T follicular helper cell (primary cell): ENCODE measurements at places on chromosomes 2 and 18.

DNA sequence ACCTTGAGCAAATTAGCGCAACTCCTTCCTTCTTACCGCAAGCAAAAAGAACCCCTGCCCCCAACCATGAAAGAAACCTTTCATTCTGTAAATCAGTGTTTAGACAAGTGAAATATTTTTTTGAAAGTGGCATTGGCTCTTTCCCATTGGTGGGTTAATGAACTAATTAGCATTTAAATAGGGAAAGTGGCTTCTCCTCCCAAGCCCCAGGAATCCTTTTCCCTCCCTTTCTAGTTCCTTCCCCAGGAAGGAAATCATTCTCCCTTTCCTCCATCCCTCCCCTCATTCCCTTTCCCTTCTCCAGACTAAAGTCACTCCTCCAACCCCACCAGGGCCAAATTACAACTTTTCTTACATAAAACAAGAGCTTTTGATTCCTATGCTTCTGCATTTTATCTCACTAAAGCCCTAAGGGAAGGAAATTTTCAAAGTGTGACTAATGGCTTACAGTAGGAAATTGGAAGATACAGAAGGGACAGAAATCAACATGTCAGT, 22.9 kb upstream of the TYMS start:
- DNase-seq: no peak

DNA sequence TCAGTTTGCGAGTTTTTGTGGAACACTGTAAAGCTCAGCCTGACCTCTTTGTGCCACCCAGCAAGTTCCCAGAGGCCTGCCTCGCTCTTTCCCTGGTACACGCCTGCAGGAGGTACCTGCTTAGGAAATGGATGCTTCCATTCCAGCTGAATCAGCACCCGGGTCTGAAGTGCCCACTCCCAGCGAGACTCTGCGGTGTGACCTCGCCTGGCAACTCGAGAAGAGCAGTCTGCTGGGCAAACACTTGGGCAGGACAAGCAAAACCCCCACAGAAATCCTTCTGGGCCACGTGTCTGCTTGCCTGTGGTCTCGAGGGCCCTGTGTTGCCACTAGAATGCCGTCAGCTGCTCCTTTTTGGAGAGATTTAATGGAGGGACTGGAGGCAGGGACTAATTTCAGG, 127.6 kb downstream of the MAPK4 start:
- no peak for DNase-seq

GRCh38 chr2:45006041-45006941, 3.0 kb downstream of the SIX2 start:
- DNase-seq: no peak

- DNase-seq: no peak
Measured at GRCh38 chr2:45541450-45541849, 69.6 kb downstream of the SRBD1 start.

DNA sequence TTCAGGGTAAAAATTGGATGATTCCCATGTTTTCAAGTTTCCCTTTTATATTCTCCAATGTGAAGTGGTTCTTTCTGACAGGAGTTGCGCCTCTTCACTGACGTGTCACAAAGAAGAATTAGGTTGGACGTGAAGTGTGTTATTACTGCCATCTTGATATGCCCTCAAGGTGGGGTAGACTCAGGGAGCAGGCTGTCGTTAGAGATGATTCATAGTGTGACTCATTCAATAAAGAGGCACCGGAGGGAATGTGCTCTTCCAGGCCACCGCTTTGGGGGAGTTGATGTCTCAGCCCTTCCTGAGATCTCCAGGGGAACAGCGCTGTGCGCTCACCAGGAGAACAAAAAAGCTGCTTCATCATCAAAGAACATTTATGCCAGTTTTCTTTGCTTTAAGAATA, 3.6 kb upstream of the DGKD start:
- DNase-seq: no peak

DNA sequence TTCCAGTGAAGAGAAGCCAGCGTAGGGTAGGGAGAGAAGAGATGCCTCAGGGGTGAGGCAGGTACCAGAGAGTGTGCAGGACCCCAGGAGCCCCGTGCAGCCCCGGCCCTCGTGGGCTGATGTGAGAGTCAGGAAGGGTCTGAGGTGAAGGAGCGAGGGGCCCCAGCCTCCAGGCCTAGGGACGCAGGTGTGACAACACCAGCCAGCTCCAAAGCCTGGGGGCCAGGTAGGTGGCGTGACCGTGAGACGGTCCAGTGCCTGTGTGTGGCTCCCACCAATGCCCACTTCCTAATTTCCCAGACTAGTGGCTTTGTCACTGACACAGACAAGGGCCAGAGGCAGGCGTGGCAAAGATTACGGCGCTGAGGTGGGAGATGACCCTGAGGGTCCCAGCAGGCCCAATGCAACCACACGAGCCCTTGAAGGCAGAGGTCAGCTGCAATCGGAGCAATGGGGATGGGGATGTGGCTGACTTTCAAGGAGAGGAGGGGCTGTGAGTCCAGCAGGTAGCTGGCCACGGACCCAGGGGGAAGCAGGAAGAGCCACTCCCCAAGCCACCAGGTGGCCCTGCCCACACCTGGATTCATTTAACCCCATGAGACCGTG, 86.0 kb upstream of the SNTG2 start:
- DNase-seq: no peak

GRCh38 chr2:75324861-75325284, 125.6 kb upstream of the TACR1 start:
- DNase-seq: no peak

DNA sequence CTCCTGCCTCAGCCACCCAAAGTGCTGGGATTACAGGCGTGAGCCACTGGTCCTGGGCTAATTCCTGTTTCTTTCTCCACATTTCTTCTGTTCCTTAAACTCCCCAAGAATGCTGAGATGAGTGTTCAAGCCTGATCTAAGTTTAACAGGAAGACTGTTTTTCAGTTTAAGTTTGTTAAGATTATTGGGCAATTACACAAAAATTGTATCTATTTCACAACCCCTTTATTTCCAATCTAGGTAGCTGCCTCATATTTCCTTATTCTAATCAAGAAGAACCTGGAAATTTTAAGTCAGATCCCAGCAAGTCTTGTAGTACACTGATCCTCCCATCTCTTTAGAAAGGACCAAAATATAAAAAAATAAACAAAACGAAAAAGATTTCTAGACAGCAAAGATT, 11.7 kb downstream of the SFT2D3 start:
- DNase-seq: no peak

DNA sequence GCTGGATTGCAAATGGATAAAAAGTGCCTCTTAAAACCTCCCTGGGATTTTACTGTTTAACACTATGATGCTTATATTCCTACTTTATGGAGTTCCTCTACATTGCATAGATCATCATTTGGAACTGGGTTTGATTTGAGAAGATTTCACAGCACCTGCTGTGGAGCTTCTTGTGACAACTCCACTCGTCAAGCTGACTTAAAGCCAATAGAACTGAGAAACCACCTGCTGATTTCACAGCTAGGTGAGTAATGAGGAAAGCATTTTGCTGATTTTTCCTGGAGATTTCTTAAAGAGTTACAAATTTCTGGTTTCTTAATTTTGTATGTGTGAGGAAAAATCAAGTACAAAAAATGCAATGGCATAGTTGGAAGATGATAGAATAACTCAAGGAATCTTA, 739.1 kb upstream of the LRRTM1 start:
- no peak for DNase-seq

DNA sequence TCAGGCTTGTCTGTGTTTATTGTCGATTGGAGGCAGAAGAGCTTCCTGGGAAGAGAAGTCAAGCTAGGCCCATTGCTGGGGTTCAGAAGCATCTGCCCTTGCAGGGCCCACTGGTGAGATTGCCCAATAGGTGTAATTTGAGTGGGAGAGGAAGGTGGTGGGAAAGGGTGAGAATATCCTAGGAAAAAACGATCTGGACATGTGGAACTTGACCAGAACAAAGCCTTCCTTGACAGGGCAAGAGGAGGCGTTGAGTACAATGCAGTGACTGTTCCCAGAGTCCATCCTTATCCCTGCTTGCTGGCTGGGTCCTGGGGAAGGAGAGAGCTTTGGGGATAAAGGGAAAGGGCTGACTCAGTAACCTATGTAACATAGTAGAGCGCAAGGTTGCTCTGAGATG, 27.1 kb downstream of the NABP1 start:
- no peak for DNase-seq

DNA sequence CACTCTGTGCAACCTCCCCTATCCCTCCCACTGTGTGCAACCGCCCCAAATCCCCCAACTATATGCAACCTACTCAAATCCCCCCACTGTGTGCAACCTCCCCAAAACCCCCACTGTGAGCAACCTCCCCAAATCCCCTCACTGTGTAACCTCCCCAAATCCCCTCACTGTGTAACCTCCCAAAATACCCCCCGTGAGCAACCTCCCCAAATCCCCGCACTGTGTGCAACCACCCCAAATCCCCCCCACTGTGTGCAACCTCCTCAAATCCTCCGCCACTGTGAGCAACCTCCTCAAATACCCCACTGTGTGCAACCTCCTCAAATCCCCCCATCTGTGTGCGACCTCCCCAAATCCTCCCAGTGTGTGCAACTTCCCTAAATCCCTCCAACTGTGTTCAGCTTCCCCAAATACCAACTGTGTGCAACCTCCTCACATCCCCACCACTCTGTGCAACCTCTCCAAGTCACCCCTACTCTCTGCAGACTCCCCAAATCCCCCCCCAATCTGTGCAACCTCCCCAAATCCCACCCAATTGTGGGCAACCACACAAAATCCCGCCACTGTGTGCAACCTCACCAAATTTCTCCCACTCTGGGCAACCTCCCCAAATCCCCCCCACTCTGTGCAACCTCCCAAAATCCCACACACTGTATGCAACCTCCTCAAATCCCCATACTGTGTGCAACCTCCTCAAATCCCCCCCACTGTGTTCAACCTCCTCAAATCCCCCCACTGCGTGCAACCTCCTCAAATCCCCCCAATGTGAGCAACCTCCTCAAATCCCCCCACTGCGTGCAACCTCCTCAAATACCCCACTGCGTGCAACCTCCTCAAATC, 114.1 kb downstream of the TPO start:
- no peak for DNase-seq

DNA sequence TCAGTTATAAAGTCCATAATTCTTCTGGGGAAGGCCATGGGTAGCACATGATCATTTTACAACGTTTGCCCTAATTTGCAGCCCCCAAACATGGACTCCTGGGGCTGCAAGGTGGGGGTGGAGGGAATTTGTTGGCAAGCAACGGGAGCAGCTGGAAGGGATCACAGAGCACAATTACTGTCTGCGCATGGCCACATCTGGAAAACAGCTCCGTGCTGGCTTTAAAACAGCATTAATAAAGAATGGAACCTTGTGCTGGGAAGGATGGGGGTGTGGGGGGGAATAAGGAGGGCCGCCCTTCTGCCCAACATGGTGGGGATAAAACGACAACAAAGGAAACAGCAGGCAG, 60.9 kb upstream of the SLC14A2 start:
- DNase-seq: no peak

DNA sequence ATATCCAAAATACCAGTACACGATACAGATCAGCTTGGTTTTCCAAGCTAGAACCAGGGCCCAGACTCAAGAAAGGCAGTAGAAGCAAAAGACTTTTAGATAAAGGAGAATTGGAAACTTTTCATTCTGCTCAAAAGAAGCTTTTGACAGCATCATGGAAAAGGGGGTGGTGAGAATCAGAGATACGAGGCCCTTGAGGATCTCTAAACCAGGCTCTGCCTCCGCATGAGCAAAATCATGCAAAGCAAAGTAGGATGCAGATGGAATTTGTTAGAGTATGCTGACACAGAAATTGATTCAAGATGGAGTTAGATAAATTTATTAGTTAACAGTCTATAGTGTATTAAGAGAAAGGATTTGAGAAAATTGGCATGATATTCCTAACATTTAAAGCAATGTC, 39.8 kb downstream of the FAM98A start:
- no peak for DNase-seq

GRCh38 chr2:215839816-215840215, 173.5 kb downstream of the MREG start:
- DNase-seq: no peak

DNA sequence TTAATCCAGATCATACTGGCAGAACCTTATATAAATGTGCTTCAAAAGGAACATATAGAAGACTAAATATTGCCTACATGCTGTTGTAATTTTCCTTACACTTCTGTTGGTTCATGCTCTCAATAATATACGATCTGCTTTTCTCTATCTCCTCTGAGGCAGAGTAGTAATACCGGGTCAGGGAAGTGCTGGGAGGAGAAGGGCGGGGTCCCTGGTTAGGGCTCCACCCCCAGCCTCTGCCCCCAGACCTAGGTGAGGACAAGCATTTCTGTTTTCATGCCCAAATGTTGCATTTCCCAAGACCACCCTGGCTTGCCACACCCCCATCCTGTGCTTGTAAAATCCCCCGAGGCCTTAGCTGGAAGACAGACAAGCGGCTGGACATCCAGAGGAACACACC, 55.3 kb downstream of the PLA2R1 start:
- no peak for DNase-seq

GRCh38 chr2:205752924-205753323, 70.6 kb downstream of the NRP2 start:
- no peak for DNase-seq

- no peak for DNase-seq
Measured at GRCh38 chr2:192029089-192029488, 165.6 kb downstream of the TMEFF2 start.

DNA sequence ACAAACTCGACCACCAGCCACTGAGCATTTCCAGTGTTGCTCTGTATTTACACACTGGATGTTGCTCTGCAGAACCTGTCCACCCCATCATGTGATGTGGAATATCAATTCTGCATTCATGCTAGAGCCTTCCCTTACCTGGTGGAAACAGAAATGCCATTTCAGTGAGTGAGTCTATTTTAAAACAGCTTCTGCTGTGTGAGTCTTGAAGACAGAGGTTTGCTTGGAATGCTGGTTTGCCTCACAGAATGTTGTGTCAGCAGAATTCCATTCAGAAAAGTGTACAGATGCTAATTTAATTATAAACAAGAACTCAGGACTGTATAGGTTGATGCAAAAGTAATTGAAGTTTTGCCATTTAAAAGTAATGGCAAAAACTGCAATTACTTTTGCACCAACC, 118.3 kb downstream of the MAP3K20 start:
- DNase-seq: no peak

GRCh38 chr2:215411941-215412743, 23.7 kb downstream of the FN1 start:
- no peak for DNase-seq

GRCh38 chr2:233227346-233227978, 24.0 kb upstream of the ATG16L1 start:
- no peak for DNase-seq

- no peak for DNase-seq
Measured at GRCh38 chr2:11389551-11390398, 45.3 kb upstream of the ROCK2 start.

GRCh38 chr2:10790228-10790973, 22.2 kb downstream of the PDIA6 start:
- DNase-seq: no peak

GRCh38 chr2:16437189-16437588, 228.4 kb downstream of the CYRIA start:
- DNase-seq: no peak

DNA sequence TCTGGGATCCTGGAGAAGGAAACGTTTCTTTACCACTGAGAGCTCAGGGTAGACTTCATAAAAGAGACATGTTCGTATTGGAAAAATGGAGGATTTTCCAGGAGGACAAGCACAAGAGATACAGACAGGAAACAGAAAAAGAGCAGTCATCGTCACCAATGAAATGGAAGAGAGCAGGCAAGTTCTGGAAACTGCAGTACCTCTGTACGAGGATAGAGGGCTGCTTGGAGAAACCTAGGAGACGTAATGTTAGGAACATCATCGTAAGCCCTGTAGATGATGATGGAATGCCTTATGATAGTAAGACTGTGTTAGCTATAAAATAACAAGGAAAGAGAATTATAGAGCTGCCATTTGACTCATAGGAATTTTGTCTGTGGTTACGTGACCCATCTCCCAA, 121.1 kb upstream of the KLHL14 start:
- no peak for DNase-seq
